ENCODE measurements at places on chromosomes 5 and 9. TPM values are rescaled to one million over a fixed set of nuclear protein-coding genes. Genes with fewer than 3 reads are reported as not detected.

The OLFML2A gene
- total RNA-seq: 36.8 TPM

The DND1 gene
- total RNA-seq: 2.0 TPM

The PDE6A gene
- 1.1 TPM for total RNA-seq

The SPATA31C1 gene
- total RNA-seq: not detected

The EGFLAM gene
- total RNA-seq: 1.8 TPM

The OTP gene
- not detected for total RNA-seq

The CLIC3 gene
- total RNA-seq: 139 TPM

The ACER2 gene
- total RNA-seq: 18.8 TPM

The MYMK gene
- not detected for total RNA-seq

The PCDHGA5 gene
- 3.8 TPM for total RNA-seq

The EIF4E1B gene
- total RNA-seq: not detected

The SMIM33 gene
- total RNA-seq: not detected

Measured in suprapubic skin (tissue), 4 donors.